ENCODE measurements at places on chromosomes 1 and 21.

DNA sequence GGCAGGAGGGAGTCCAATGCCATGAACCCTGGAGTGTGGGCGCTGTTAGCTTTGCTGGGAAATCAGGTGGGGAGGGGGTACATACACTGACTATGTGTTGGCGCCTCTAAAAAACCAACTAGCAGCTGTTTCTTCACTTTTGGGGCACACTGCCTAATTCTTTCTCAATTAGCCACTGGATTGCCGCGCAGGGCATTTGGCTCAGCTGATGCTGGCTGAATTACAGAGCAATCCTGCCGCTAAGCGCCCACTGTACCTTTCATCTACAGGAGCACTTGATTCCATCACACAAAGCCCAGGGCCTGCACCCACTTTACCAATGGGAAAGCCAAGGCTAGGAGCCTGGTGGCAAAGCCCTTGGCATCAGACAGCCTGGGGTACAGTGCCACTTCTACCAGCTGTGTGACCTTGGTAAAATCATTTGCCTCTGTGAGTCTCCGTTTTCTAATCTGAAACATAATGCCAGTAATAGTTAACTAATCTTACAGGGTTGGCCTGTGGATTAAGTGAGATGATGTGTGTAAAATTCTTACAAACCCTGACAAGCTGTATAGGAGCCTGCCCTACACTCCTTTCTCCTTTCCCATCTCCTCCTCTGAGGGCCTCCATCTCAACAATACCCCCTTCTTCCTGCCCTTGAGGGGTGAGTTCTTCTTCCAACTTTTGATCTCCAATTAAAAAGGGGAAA, 59.0 kb downstream of the UBE2T start:
- DNase-seq, result no peak

DNA sequence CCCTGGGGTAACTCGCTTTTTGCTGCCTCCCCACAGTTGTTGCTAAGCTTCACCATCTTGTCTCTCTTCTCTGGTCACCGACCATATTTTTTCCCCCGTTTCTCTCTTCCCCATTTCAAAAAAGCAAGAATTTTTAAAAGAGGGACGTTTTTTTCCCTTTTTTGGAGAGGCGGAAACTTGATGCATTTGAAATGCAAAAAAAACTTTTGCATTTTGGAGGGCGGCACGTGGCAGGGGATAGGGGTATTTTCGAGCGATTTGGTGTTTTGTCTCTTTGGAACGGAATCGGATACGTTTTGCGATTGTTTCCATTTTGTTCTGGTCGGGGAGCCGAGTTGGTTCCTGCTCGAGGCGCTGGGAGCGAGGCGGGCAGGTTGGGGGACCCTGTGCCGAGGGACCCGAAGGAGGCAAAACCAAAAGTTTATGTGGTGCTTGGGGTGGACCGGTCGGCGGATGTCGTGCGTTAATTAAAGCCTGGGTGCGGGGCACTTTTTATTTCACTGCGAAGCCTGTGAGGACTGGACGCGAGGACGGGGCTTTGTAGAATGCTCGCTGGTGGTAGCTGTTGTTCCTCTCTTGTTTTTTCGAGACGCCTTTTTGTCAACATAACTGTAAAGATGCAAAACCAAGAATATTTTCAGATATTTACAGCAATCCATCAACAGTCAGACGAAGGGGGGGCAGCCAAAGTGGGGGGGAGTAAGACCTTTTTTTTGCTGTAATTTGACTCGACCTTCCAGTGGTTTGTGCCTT, 884 bp downstream of the H3-3A start:
- DNase-seq, result peak; percentile 25

DNA sequence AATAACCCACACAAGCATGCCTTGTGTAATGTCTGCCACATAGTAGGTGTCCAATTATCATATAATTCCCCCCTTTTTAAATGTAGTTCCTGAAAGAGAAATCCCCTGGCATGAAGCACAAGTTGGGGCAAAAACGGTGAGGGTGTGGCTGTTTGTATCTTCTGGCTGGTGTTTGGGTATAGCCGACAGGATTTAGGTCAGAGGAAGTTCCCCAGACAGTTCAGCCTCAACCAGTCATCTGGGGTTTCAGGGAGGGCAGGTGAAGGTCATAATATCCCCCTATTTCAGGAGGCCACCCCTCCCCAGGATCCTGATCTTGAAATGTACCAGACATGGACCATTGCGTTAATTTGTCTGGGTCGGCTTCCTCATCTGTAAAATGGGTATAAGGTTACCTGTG, 29.1 kb upstream of the JUN start:
- no peak for DNase-seq

GRCh38 chr21:39319251-39319756, 5.9 kb upstream of the BRWD1 start:
- no peak for DNase-seq

GRCh38 chr1:158017800-158018595, 24.6 kb downstream of the KIRREL1 start:
- DNase-seq, result no peak

GRCh38 chr1:117695796-117696490, 90.1 kb downstream of the TENT5C start:
- DNase-seq, result no peak

GRCh38 chr1:1136547-1137230, 20.8 kb upstream of the C1orf159 start:
- DNase-seq, result no peak

DNA sequence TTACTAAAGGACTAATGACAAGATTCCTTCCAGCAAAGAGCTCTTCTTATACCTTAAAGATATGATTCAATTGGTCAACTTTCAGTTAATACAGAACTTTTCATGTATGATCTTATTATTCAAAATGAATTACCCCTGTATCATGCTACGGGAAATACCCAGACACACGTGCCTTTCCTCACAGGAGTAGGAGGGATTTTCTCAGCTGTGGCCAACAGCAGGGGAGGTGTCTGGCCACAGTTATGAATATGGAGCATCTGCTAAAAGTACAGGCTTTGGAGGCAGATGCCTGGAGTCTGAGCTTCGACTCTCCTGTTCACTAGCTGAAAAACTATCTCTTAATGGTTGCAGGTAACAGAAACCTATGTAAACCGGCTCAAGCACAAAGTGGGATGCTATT, 53.6 kb downstream of the KIAA1614 start:
- no peak for DNase-seq

GRCh38 chr1:53074313-53075154, 12.5 kb downstream of the PODN start:
- no peak for DNase-seq

DNA sequence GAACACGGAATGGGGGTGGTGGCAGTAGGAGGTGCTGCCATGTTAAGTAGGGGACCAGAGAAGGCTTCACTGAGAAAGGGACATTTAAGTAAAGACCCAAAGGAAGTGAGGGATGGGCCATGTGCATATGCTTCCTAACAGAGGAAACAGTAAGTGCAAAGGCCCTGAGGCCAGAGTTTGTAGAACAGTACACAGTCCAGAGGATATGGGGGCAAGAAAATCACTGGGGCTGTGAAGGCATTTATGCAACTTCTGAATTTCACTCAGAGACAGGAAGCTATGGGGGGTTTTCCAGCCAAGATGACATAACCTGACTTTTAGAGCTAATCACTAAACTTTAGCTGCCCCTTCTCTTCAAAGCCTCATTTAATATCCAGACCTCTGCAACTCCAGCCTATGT, 202.5 kb upstream of the EDN2 start:
- DNase-seq, result no peak

- no peak for DNase-seq
Observed at GRCh38 chr1:61709908-61710289, 15.0 kb downstream of the TM2D1 start.

DNA sequence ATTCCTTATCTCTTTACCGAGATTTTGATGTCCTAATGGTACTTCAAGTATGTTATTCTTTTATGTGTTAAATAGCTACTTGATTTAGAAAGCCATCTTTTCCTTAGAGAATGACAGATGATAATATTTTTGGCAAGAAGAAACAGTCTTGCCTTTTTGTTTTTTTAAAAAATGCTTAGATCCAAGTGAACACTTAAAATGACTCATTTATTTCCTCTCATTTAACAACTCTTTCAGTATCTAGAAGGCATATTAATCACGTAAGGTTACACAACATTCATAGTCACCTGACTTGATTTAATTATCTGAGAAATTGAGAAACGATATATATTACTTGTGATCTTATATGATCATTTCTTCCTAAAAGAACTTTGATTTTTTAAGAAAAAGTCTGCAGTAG, 52.4 kb downstream of the SUCO start:
- no peak for DNase-seq

- no peak for DNase-seq
Observed at GRCh38 chr1:37497832-37498231, 16.7 kb downstream of the MEAF6 start.

DNA sequence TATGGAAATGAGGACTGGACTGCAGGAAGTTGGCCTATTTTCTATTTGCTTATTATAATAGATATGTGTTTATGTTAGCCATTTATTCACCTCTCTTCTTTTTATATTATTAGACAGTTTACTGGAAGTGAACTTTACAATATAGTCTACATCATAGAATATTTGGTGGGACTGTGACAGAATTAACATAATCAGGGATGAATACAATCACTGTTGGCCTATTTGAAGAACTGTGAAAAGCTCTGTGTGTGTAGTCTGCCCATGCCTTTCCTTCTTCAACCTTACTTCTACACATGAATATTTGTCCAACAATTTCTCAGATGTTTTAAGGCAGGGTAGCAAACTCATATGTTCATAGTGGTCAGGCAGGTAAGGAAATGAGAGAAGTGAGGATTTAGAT, 12.4 kb downstream of the MPZ start:
- DNase-seq, result no peak

- no peak for DNase-seq
Observed at GRCh38 chr1:168581817-168582572, 5.6 kb downstream of the XCL1 start.

DNA sequence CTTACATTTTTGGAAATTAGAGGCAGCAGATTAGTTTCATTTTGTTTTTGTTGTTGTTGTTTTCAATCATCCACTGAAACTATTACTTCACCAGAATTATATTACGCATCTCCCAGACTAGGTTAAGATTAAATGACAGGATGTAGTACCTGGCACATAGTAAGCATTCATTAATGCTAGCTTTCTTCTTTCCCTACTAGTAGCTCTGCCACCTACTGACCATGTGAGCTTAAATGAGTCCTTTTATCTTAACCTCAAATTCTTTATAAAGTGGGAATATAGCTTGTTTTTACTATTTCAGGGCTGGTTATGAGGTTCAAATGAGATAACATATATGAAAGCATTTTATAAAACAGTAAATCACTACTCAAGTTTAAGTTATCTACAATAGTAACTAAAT, 10.2 kb upstream of the ASPM start:
- DNase-seq, result no peak

- no peak for DNase-seq
Observed at GRCh38 chr1:25051504-25051903, 121.4 kb upstream of the RUNX3 start.

- no peak for DNase-seq
Observed at GRCh38 chr21:44293551-44294231, 6.2 kb upstream of the PFKL start.

DNA sequence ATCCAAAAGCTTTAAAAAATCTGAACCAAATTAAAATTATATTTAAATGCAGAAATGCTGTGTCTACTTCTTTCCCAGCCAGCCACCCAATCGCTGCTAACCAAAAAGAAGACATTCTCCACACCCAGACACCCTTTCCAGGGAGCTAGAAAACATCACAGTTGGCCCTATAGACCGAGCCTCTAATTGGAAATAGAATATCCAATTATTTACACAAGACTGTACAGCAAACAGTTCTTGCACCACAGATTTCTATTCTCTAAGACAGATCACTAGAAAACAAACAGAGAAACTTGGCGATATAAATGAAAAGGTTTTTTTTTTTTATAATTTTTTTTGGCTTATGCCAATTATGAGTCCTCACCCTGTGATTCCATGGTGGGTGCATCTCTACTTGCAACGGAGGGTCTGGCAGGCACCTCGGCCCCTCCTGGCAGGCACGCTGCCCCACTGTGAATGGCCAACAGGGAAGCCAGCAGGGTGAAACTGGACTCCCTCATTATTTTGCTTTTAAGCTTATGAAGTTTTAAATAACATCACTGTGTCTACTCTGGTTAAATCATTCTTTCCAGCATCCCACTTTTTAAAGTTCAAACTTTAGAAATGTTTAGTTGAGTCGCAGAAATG, 29.2 kb downstream of the BCAR3 start:
- peak; percentile 70 for DNase-seq

DNA sequence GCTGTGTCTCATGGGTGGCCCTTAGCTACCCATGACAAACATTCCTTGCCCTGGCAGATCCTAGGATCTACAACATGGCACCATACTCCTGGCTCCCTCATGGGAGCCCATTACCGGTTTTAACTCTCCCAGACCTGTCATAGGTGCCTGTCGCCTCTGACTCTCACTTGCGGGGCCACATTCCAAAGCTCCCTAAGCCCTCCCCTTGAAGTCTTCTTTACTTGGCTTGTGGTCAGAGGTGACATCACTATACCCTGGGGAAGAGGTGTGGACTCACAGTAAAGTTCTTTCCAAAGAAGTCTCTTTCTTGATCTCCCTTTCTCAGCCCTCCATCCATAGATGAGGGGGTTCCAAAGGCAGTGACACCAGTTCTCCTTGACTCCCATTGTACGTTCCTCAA, 5.4 kb upstream of the SLAMF9 start:
- no peak for DNase-seq

DNA sequence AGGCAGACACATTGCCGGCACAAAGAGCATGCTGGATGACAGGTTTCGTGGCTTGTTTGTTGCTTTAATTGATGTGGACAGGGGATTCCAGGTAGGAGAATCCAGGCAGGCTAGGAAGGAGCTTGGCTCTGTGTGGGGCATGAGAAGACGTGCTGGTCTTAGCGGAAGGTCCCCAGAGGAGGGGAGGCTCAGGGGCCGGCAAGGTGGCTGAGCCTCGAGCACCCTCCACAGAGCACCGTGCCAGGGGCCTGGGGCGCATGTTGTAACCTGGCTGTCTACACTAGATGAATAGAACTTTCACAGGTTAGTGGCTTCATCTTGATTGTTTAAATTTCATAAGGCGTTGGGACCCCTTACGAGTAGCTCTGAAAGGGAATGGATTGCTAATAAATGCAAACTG, 223.1 kb downstream of the CAMTA1 start:
- no peak for DNase-seq

- no peak for DNase-seq
Observed at GRCh38 chr1:68145418-68146126, 86.8 kb downstream of the WLS start.

All from NCI-H446 (cell line).